Occipital lobe (tissue), 3 donors: ENCODE measurements at places on chromosomes 2 and 18.

DNA sequence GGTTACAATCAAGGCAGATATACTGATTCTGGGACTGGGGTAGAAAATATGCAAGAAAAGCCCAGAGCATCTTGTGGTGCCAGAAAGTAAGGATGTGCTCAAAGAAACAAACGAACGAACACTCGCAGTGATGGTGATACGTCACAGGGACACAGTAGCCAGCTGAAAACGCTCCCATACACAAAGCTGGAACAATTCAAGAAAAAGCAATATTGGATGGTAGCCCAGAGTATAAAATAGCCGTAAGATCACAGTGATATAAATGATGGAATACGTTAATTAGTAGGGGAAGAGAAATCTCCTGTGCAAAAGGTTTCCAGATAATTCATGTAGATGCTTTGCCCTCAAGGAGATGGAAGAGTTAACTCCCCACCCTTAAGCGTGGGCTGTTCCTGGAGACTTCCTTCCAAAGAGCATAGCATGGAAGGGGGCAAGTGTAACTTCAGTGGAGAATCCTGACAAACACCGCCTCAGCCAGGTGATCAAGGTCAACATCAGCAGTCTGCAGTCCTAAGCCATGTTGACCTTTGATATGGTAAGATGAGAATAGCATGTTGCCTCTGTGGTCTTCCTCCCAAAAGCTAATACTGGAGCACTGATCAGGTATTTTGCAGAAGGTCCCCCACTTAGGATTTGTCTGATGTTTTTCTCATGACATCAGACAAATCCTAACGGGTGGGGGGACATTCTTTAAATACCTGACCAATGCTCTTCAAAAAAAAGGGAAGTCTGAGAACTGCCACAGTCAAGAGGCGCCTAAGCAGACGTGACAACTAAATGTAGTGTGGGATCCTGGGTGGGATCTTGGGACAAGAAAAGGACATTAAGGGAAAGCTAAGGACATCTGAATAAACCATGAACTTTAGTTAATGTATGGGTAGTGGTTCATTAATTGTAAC is 99.0 kb downstream of the NCK2 start:
- no peak for DNase-seq

GRCh38 chr2:29157131-29157530 is 41.9 kb downstream of the CLIP4 start:
- DNase-seq = no peak

DNA sequence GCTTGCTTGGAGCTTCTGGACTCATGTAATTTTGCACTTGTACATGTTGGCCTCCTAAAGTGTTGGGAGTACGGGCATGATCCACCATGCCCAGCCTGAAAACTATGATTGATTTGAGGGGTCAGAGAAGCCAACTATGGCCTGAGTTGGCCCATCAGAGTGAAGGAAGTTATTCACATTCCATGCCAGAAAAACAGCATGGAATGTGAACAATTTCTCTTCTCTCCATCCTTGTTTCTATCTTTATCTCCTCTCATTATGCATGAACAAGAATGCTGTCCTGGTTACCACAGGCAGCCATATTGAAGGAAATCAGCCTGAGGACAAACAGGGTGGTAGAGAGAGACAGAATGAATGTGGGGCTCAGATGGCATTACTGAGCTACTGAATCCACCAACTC is 3.5 kb upstream of the CD226 start:
- DNase-seq = no peak

DNA sequence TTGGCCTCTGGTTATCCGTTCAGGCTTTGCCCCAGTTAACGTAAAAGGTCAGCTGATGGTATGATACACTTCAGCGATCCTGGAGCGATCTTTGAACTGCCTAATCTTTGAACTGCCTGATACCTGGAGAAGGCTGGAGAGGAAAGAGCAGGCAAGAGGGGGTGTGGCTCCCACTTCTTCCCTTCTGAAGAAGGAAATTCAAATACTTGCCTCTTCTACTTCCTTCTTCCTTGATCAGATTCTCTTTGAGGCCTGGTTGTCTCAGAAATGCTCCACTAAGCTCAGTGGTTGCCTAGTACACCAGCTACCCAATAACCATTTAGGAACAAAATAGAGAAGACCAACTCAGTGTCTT is 619 bp downstream of the GALM start:
- DNase-seq = no peak

DNA sequence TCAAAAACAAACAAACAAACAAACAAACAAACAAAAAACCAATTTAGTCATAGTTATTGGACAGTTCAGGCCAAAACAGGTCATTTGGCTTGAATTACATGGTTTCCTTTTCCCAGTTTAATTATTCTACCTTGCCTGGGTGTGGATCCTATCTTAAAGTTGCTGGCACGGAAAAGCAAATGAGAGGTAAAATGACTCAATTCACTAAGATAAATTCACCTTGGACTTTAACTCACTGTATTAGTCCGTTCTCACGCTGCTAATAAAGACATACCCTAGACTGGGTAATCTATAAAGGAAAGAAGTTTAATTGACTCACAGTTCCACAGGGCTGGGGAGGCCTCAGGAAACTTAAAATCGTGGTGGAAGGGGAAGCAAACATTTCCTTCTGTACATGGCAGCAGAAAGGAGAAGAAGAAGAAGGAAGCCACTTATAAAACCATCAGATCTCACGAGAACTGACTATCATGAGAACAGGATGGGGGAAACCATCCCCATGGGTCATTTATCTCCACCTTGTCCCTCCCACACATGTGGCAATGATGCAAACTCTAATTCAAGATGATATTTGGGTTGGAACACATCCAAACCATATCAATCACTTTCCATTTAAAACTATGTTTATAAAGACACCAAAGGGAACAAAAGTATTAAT is 22.5 kb upstream of the TRAPPC8 start:
- DNase-seq = no peak

- no peak for DNase-seq
These were observed 81.3 kb downstream of the LIMS1 start for GRCh38 chr2:108615480-108616090.
